CD4-positive, alpha-beta T cell treated with Interleukin-6 at 100 ng/mL for 8 hours (primary cell): ENCODE measurements at places on chromosomes 16 and 17.

DNA sequence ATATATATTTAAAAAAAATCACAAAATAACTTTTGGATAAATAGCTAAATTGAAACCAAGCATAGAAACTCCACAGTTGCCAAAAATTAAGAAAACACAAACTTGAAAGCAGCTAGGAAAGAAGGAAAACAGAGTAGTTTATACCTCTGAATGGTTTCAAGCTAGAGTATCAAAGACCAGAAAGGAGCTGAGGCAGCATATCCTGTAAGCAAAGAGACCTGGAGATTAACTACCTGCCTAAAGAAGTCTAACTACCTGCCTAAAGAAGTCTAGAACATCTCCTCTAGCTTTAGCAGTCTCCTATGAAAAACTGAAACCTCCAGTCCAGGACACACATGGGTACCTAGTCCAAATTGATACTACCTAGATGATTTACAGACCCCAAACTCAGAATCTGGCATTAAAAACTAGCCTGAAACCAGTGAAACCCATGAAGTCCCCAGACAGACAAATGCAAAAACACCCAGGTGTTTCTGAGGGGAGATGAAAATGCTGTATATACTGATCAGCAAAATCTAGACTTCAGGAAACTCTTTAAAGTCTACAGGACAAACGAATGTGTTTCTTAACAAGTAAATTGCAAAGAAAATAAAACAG, 17.6 kb downstream of the APPBP2 start:
- no peak for DNase-seq

- DNase-seq: no peak
Measured at GRCh38 chr17:59699786-59700185, 7.4 kb downstream of the PTRH2 start.

GRCh38 chr17:14701886-14702285, 401.0 kb downstream of the HS3ST3B1 start:
- DNase-seq: no peak

DNA sequence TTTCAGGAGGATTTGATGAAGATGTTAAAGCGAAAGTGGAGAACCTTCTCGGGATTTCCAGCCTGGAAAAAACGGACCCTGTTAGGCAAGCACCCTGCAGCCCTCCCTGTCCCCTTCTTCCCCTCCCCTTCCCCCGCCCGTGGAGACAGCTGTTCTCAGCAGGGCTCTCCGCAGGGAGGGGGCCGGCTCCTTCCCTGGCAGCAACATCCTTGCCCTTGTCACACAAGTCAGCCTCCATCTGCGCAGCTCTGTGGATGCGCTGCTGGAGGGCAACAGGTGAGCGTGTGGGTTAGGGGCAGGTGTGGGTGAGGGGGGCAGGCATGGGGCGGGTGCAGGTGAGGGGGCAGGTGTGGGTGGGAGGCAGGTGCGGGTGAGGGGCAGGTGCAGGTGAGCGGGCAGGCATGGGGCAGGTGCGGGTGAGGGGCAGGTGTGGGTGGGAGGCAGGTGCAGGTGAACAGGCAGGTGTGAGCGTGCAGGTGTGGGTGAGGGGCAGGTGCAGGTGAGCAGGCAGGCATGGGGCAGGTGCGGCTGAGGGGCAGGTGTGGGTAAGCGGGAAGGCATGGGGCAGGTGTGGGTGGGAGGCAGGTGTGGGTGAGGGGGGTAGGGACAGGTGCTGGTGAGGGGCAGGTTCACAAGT, 9.4 kb downstream of the CYBC1 start:
- no peak for DNase-seq

DNA sequence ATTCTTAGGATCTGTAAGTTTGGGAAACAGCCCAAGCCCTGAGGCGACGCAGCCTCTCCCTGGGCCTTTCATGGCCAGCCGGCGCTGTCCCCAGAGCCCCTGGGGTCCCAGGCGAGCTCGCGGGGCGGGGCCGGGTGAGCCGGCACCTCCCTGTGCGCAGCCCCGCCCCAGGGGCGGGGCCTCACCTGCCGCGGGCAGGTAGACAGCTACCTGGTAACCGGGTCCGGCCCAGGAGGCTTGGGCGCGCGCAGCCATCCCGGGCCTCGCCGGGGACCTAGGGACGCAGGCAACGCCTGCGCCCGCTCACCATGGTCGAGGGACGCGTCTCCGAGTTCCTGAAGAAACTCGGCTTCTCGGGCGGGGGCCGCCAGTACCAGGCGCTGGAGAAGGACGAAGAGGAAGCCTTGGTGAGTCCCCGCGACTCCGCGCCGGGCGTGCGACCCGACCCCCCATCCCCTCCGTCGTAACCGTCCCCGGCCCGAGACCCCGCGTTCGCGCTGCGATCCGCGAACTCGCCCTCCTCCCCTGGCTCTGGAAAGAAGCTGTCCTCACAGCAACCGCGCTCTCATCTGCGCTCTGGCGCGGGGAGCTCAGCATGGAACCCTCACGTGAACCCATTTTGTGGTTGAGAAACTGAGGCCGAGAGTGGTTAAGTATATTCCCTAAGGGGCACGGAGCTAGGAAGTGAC, at the start of gene ATP2C2:
ATP2C2 (plus strand) TSS at position 231 of the 689 bp plus-strand sequence; CDS start at position 309, 78 bp downstream.
- no peak for DNase-seq

GRCh38 chr17:39484178-39484577, 22.9 kb downstream of the CDK12 start:
- DNase-seq: no peak

DNA sequence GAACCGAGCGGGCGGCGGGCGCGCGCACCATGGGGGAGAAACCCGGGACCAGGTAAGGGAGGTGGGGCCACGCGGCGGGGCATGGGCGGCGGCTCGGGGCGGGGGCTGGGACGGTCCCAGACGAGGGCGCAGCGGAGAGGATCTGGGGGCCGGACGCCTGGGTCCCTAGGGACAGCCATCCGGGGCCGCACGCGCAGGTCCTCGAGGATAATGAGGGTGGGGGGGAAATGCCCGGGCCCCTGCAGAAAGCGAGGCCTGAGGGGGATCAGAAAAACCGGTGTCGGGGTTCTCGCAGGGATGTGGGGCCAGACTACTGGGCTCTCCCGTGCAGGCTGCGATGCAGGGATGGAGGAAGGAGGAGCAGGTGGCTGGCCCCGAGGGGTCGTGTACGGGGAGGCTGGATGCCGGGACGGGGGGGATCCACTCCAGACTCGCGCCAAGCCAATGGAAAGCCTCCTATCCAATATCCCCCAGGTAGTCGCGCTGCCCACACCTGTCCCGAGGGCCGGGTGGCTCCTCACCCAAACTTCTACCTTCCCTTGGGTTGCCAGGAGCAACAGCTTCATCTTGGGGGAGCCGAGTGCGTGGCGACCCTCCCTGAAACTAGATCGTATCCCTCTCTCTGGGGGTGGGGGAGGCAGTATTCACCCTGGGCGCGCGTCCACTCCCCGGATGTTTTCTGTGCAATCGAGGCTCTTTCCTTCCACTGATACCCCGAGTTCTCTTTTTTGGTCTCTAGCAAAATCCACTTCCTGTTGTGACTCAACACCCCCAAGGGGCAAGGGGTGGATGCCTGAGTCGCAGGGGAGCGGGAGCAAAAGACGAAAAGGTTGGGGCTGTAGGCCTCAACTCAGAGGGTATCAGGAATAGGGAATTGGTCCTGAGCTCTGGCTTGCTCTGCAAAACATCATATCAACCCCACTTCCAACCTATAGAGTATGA, 532 bp downstream of the ARRB2 start:
- peak; percentile 68 for DNase-seq

GRCh38 chr17:1217089-1217385, 37.3 kb upstream of the ABR start:
- DNase-seq: no peak

- DNase-seq: peak; percentile 20
Measured at GRCh38 chr17:83199500-83200201, 120.2 kb downstream of the METRNL start.

DNA sequence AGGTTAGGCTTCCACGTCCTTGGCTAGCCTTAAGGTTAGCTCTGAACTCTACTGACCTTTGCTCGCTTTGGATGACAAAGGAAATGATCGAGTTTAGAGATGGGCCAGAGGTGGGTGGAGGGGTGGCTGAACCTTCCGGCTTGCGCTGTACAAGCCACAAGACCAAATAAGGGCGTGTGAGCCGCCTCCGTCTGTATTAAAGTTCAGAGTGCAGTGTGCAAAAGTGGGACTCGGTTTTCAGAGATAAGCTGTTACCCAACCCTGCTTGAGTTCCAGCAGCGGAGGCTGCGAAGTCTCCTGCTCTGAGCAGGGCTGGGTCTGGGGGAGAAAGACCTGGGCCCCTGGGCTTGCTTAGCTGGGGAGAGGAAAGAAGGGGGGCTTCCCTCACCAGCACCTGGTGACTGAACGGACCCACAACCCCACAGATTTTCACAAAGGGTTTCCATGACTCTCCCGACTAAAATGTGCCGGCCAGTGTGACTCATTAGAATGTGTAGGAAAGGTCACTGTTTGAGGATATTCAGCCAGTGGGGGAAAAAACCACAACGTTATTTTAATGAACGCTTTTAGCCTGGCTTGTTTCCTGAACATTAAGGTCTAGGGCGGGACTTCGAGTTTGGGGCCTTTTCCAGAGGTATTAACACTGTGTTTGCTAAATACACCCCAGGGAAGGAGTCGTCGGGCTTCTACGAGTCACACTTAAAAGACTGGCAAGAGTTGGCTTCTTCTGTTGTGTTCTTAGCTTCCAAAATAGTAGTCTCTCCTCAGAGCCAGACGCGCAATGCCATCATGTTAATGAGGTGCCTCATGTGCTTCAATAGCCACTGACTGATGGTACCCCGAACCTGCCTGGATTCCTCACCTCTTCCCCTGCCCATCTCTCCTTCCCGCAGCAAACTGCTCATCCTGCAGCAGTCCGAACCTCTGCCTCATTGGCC, 67.0 kb downstream of the CENPV start:
- DNase-seq: peak; percentile 78

DNA sequence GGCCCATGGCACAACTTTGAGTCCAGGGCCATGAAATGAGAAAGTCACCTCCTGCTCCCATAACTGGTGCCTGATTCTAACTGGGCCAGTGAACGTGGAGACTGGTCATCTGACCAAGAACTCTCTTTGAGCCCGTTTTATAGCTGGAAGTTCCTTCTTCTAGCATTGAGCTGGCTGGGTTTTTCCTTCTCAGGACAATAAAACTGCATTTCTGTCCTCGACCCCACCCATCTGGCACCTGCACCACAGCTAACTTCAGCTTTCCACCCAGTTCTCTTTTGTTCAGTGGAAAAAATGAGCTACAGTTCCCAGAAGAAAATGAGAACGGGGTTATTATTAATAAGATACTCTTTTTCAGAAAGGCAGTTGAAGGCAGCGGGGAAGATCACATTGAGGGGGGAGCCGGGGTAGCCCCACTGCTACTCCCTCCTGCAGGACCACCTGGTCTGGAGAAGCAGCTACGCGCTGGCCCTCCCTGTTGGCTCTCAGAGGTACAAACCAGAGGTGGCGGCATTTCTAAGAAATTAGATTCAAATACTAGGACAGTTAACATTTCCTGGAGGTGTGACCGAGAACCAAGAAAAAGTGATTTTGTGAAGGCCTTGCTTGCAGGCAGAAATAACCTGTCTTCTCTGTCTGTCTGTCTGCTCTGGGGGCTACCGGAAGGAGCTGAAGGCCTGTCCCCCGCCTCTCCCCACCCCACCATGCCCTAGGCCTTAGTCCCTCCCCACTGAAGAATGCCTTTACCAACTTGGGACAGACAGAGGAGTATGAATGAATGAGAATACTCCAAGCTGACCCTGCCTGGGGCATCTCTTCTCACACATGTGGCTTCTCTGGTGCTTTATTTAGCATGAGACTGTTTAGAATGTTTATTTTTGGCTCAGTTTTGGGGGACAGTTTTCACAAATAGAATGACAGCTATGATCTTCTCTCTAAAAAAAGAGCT, 123.9 kb downstream of the XYLT1 start:
- DNase-seq: no peak

DNA sequence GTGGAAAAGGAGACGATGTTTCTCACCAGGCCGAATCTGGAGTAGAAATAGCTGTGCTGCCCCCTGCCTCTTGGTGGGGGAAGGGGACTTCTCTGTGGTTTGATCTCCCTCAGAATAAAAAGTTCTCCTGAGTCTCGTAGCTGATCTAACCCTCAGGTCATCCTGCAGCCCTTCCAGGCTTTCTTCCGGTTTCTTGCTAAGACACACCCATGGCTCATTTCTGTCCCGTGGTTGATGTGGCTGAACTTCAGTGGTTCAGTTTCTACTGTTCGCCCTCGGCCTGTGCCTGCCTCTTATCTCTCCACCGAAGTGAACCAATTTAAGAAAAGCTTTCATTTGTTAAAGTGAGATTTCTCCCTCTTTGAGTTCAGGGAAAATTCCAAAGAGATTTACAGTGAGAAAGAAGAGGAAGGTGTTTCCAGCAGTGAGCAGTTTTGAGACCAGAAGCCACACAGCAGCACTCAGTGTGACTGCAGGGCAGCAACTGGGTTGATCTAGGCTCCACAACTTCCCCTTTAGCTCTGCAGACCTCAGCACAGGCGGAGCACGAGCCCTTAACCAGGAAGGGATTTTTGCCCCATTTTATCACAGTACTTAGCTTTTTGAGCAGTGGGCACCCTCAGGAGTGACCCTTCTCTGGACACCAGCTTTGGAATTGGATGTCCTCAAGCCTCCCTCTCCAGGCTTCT, 34.9 kb upstream of the CACNG5 start:
- no peak for DNase-seq

- DNase-seq: no peak
Measured at GRCh38 chr17:63850401-63850800, 7.9 kb upstream of the SMARCD2 start.

DNA sequence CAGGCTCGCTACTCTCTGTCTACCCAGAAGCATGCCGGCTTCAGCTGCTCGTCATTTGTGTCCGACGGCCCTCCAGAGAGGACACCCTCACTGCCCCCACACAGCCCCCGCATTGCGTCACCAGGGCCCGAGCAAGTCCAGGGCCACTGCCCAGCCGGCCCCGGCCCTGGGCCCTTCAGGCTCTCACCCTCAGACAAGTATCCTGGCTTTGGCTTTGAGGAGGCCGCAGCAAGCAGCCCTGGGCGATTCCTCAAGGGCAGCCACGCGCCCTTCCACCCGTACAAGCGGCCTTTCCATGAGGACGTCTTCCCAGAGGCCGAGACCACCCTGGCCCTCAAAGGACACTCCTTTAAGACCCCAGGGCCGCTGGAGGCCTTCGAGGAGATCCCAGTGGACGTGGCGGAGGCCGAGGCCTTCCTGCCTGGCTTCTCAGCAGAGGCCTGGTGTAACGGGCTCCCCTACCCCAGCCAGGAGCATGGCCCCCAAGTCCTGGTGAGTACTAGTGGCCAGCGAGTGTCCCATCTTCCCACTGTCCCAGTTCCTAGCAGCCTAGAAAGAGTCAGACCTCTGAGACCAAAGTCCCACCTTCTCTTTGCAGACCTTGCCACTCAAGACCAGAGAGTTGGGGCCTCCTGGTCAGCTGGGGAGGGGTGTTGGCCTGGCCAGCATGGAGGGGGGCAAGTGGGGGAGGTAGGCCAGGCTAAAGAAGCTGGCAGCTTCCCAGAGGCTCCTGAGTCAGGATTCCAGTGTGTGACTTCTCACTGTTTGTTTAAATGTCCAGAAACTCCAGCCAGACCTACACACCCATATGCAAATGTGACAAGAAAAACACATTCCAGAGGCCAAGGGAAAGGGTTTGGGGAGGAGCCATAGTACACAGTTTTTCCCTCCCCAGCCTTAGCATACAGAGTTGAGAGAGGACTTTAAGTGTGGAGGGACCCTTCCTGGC, 18.6 kb downstream of the FOXN1 start:
- no peak for DNase-seq
